ENCODE measurements at places on chromosomes 1 and 21.
A peak's percentile ranks its signal among the peaks of the same experiment; 100 is the strongest.

DNA sequence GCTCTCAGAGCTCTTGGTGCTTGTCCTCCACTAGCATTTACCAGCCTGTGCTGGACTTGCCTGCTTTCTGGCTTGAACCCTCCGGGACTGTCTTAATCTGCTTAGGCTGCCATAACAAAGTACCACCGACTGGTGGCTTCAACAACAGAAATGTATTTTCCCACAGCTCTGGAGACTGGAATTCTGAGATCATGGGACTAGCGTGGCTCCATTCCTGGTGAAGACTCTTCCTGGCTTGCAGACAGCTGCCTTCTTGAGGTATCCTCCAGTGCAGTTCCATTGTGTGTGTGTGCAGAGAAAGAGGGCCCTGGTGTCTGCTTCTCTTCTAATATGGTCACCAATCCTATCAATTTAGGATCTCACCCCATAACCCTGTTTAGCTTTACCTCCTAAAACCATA is 22.0 kb upstream of the RCAN1 start:
- DNase-seq = no peak

DNA sequence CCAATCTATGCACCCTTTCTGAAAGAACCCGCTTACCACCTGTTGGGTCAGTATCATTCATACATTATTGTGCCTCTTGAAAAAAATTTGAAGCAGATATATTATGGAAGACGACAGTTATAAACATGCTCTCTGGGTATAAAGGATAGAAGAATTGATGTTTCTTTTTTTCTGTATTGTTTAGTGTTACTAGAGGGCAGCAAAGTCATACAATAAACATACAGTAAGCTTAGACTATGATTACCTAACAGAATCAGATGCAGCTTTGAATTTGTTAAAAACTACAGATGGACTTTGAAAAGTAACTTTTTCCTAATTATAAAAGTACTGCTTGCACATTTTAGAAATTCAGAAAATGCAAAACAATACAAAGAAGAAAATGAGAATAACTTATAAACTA is 11.1 kb upstream of the PAXBP1 start:
- no peak for DNase-seq

GRCh38 chr1:192913683-192914082 is 104.8 kb downstream of the RGS2 start:
- DNase-seq = no peak

DNA sequence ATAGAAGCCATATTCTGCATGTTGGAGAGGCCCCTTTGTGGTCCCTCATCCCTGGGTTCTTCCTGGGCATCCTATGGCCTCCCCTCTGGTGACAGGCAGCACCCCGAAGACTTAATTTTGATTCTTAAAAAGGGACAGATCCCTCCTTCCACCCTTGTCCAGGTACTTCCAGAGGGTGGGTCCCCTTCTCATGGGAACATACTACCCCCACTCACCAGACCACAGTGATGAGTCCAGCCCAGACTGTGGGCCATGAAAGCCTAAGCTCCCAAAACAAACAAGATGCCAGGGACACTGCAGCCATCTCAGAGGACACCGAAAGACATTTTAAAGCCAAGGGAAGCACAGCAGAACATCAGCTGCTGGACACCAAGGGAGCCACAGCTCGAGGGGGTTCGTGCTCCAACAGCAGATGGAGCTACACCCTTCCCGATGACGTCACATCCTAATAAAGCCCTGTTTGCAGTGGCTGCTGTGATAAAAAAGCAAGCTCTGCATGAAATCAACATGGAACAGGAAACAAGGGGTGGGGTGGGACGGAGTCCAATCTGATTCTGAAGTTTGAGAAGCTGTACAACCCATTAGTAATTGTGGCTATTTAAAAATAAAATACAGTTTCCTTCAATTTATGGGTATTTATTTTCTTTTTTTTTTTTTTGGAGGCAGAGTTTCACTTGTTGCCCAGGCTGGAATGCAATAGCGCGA is 32.4 kb downstream of the GNB1 start:
- peak; percentile 89 for DNase-seq

DNA sequence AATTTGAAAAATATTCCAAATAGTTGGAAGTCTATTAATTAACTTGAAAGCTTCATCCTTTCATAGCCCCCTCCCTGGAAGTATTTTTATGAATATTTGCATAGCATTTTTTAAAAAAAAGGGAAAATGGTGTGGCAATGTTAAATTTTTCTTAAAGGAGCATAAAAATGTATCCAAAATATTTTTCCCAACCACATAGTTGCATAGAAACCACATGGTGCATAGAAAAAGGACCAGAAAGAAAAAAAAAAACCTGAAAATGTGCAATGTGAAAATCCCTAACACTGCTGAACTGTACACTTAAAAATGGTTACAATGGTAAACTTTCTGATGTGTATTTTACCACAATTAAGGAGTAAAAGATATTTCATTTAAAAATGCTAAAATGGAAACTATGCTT is 8.0 kb downstream of the C1orf167 start:
- no peak for DNase-seq

DNA sequence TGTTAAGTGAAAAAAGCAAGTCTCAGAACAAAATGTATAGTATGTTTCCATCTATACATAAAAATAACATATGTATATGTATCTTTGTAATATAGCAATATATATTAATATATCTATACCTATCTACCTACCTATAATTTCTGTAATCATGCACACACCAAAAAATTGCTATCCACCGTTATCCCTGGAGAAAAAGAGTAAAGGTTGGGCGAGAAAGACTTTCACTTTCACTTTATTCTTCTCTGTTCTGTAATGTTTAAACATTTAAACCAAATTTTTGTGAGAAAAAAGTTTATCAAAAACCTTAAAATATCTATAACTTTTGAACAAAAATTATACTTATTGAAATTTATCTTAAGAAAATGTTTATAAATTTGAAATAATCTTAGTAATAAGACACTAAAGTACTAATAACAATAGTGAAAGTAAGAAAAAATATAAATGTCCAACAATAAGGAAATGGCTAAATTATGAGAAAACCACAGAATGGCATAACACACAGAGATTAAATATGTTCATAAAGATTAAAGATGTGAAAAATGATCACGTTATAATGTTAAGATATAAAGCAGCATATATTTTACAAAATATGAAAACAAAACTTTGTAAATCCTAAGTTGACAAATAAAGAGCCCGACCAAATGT is 74.0 kb upstream of the LRRC53 start:
- no peak for DNase-seq

DNA sequence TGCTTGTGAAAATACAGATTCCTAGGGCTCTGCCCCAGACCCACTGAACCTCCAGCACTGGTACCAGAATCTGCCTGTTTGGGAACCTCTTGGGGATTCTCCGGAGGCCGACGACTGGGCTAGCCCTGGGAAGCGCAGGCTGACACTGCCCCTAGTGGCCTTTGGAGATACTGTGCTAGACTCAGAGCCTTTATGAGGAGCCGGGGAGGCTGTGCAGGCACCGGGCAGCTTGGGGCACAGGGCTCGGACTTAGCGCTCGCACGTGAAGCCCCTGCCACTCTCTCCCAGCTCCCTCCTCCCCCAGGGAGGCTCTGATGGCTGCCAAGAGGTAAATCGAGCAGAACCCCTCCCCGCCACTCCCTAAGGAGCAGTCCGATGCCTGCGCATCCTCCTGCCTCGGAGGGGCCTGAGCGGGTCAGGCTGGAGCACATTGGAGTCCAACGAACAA is 144.6 kb upstream of the TNR start:
- DNase-seq = peak; percentile 51

GRCh38 chr1:201184307-201185122 is 6.1 kb upstream of the IGFN1 start:
- peak; percentile 49 for DNase-seq

GRCh38 chr1:113792986-113793385 is 19.3 kb downstream of the RSBN1 start:
- no peak for DNase-seq

DNA sequence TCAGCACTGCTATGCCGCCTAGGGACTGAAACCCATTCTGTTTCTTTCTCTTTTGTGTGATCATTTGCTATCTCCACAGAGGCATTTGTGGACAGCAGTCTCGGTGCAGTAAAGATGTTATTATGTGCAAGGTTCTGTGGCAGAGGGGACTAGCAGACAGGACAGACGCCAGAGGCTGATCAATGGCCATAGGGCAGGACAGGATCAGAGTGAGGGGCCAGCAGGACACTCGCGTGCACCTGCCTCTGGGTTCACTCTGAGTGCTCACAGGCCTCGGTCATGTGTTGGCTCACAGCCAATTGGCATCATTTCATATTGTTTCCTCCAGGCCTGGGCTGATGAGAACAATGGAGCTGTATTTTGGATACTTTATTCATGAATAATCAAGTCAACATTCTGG is 212.6 kb downstream of the TGFB2 start:
- DNase-seq = peak; percentile 79

DNA sequence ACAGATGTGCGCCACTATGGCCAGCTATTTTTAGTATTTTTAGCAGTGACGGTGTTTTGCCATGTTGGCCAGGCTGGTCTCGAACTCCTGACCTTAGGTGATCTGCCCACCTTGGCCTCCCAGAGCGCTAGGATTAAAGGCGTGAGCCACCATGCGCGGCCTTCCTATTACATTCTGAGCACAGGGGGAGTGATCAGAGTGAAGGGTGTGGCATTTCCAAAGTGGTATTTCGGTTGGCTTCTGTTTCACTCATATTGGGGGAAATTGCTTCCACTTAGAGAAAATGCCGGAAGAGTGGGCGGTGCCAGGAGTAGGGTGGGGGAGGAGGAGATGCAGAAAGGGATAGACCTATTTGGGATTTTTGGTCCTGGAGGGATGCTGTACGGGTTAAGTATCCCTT is 4.3 kb downstream of the PIK3CD start:
- DNase-seq = no peak

GRCh38 chr1:91201176-91201575 is 179.3 kb upstream of the ZNF644 start:
- no peak for DNase-seq

- no peak for DNase-seq
These were observed 894 bp upstream of the TSEN15 start for GRCh38 chr1:184050636-184051035.

DNA sequence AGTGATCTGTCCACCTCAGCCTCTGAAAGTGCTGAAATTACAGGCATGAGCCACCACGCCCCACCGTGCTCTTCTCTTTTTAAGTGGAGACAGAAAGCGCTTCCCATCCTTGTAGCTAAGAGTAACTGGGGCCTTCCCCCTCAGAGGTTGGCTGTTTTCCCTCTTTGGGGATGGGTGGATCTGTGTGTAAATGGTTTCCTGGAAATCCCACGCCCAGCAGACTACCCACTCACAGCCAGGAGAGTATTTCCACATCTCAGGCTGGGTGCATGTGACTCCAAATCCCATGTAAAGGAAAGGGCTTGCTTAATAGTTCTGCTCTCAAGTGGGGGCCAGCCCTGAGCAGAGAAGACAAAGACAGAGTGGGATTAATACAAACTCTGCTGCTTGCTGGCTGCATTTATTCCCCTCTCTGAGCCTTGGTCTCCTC is 19.6 kb upstream of the TCEA3 start:
- DNase-seq = no peak

DNA sequence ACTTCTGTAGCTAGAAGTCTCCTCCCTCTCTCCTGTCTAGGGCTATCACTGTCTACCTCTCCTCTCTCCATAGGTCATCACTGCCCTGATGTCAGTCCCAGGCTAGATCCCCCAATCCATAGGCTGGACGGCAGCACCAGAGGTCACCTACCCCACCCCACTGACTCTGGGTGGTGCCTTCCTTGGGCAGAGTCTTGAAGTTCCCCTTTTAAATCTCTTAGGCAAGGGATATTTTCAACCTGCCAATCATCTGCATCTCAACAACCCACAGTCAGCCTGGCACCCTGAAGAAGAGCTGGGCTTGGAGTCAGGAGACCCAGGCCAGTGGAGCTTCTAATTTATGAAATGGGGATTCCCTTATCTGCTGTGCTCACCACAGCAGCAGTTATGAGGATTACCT is 13.2 kb downstream of the MYBPH start:
- no peak for DNase-seq

GRCh38 chr21:38389896-38390295 is 108.4 kb downstream of the ERG start:
- DNase-seq = no peak

GRCh38 chr1:116766616-116767469 is 12.6 kb downstream of the CD2 start:
- DNase-seq = no peak

- DNase-seq = no peak
These were observed 27.6 kb downstream of the TENT5C start for GRCh38 chr1:117633423-117633822.

DNA sequence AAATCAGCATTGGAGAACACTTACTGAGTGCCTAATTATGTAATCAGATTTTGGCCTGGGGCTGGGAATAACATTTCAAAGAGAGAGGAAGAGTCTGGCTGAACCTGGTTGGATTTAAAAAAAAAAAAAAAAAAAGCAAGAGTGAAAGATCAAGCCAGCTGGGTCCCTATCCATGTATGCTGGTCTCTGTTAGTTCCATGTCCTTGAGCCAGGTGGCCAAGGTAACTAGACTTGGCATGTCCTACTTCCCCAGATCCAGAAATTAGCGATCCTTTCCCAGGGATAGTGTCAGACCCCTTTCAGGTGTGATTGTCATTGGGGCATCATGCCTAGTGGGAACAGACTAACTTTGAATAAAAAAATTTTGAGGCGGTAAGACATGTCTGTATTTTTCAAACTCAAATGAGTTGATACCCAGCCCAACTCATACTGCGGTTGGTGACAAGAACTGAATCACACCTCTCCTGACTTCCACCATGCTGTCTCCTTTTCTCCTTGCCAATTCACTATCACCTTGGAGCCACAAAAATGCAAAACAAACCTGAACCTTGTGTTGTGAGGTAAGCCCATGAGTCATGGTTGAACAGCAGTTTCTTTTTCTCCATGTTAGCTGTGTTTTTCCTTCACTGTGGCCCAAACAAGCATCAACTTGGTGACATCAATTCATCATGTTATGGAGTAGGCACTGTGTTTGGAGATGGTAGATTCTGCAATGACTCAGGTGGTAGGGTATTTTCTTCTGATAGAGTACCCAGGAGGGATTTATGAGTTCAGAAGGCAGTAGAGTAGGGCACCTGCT is 24.5 kb upstream of the PPP2R5A start:
- no peak for DNase-seq

DNA sequence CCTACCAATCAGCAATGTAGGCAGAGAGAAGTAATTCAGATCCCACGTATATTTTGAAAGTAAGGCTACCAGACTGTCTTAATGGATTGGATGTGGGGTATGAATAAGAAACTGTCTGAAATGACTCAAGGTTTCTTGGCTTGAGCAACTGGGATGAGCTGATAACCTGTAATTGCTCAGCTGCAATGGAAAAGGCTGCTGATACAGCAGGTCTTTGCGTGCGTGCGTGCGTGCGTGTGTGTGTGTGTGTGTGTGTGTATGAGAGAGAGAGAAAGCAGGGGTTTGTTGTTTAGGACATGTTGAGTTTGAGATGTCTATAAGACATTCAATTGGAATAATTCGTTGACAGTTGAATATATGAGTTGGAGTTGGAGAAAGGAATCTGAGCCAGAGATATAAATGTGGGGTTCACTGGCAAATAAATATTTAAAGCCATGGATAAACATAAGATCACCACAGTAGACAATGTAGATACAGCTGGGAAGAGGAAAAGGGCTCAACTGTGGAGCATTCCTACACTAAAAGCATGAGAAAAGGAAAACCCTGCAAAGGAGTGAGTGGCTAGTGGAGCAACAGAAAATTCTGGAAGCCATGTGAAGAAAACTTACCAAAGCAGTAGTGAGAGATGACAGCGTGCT is 72.9 kb downstream of the UCHL5 start:
- DNase-seq = no peak

GRCh38 chr1:14413819-14414490 is 184.5 kb upstream of the KAZN start:
- no peak for DNase-seq
